ENCODE measurements at places on chromosomes 1 and 21. TPM values are rescaled to one million over a fixed set of nuclear protein-coding genes. Genes with fewer than 3 reads are reported as not detected.

- DNase-seq, result no peak
- no peaks in the 10 kb centered on the region for H3K36me3 ChIP-seq
- H3K4me1 ChIP-seq, result no peaks in the 10 kb centered on the region
- no peak overlapping the region for H3K27ac ChIP-seq
- no peaks in the 10 kb centered on the region for H3K27me3 ChIP-seq
- H3K4me3 ChIP-seq, result no peak overlapping the region
These were observed 282.9 kb downstream of the PTPRU start for GRCh38 chr1:29519108-29519787.

DNA sequence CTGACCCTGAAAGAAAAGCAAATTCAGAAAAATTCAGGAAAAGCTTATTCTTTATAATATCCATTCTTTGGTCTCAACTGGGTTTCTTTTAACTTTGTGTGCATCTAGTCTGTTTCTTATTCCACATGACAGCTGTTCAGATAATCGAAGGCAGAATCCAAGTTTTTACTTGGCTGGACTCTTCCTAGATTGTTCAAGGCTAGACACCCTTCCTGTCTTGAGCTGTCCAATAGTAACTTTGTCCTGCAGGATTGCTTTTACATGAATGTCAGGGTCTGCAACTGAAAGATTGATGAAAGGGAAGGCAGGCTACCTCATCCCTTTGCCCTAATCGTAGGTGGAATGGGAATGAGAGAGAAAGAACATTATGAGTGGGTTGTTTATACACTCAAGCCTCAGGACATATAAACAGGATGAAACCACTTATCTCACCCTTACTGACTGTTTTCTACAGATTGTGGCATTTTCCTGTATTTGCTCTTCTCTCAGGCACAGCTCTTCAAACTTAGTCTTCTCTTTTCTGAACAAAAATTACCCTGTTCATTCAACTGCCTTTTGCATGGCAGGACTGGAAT lies 76.9 kb downstream of the LEPR start:
- no peaks in the 10 kb centered on the region for H3K4me1 ChIP-seq
- no peaks in the 10 kb centered on the region for H3K36me3 ChIP-seq
- no peak overlapping the region for H3K4me3 ChIP-seq
- DNase-seq, result no peak
- H3K27ac ChIP-seq, result no peak overlapping the region
- H3K27me3 ChIP-seq, result no peaks in the 10 kb centered on the region

Gene TNN
- total RNA-seq, result 0.09 TPM

- no peaks in the 10 kb centered on the region for H3K4me1 ChIP-seq
- no peaks in the 10 kb centered on the region for H3K27me3 ChIP-seq
- no peak overlapping the region for H3K27ac ChIP-seq
- DNase-seq, result no peak
These were observed 36.6 kb downstream of the TFF3 start for GRCh38 chr21:42278451-42279149.

Gene FCRL2
- not detected for total RNA-seq

DNA sequence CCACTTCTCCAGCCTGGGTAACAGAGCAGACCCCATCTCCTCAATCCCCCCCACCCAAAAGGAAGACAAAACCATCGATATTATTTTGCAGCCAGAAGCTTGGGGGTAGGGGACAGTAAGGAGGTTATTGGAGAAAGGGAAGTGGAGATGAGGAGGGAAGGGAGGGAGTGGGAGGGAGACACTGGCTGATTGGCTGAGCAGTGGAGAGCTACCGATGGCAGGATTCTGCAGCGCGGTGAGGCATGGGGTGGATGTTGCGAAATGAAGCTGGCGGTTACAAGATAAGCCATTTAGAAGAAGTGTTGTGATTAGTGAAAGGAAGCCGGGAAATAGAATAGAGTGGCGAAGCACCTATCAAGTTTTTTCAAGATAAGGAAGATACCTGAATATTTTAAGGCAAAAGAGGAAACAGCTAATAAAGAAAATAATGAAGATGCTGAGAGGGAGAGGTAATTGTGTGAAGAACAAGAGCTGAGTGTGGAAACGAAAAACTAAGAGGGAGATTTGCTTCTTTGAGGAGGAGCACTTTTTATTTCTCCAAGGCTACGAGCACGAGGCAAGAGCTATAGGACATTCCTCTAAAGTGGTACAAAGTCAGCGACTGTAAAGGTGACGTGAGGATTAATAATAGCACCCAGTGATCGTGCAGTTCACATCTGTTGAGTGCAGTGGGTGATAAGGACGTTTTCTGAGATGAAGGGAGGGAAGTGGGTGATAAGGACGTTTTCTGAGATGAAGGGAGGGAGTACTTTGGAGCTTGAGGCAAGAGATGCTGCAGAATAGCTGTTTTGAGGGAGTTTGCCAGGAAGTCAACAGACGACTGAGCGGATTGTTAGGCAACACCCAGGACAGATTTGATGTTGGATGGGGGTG lies 103.2 kb upstream of the KIF26B start:
- no peaks in the 10 kb centered on the region for H3K36me3 ChIP-seq
- no peak for DNase-seq
- H3K4me3 ChIP-seq, result no peak overlapping the region
- no peaks in the 10 kb centered on the region for H3K4me1 ChIP-seq
- no peak overlapping the region for H3K27ac ChIP-seq
- no peaks in the 10 kb centered on the region for H3K27me3 ChIP-seq

All from esophagus squamous epithelium (tissue), 5 donors.